ENCODE measurements at places on chromosomes 2 and 18.

- no peak for DNase-seq
Measured at GRCh38 chr18:51091270-51091669, 61.3 kb downstream of the SMAD4 start.

- DNase-seq = no peak
Measured at GRCh38 chr2:41928526-41928925, 119.3 kb upstream of the PKDCC start.

GRCh38 chr2:147989102-147989501, 31.4 kb downstream of the ORC4 start:
- DNase-seq = no peak

DNA sequence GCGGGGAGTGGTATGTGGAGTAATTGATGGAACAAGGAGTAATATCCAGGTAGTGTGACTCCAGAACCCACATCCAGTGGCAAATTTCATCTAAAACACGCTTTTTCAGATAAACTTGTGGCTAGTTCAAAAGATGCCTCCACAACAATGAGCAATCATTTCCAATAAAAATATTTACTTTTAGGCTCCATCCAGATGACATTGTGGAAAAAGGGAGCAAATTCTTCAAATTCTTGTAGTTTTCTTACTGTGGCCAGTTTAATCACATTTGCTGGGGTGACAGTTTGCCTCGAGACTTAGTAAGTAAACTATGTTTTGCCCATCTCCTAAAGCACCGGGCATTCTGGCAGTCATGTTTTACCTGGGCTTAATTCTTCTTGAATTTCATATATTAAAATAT, 243.6 kb downstream of the IRS1 start:
- no peak for DNase-seq

- no peak for DNase-seq
Measured at GRCh38 chr2:16318051-16318450, 347.6 kb downstream of the CYRIA start.

DNA sequence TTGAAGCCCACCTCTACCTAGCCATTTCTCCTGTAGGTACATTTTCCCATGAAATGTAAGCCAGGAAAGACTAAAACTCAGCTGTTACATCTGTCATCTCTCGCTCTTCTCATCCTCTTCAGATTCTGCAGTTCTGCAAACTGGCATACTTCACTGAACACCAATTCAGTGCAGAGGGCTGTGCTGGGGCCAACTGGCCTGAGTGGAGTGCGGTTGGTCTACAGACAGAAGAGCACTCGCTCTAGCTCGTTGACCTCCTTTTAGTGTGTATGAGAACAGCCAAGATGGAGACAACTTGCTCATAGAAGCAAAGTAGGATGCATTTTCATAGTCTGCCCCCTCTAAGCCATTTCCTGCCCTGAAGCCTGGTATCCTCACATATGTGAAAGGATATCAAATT, 862.6 kb downstream of the BCL11A start:
- DNase-seq = no peak
